ENCODE measurements at places on chromosomes 1 and 21. TPM values are rescaled to one million over a fixed set of nuclear protein-coding genes. Genes with fewer than 3 reads are reported as not detected.

RAB3B gene
- total RNA-seq = 3.7 TPM

PTGS2 gene
- 3.5 TPM for total RNA-seq

SLC2A5 gene
- 23.5 TPM for total RNA-seq

ASPM gene
- 6.1 TPM for total RNA-seq

CD1D gene
- 0.23 TPM for total RNA-seq

BARHL2 gene
- total RNA-seq = not detected

CASQ2 gene
- total RNA-seq = not detected

OSBPL9 gene
- total RNA-seq = 102 TPM

VASH2 gene
- total RNA-seq = 0.30 TPM

C1orf185 gene
- not detected for total RNA-seq

NMNAT1 gene
- total RNA-seq = 12.3 TPM

MCOLN3 gene
- under 0.01 TPM for total RNA-seq

MYCL gene
- 3.8 TPM for total RNA-seq

CBR1 gene
- 134 TPM for total RNA-seq

GPR3 gene
- total RNA-seq = 0.30 TPM

IVL gene
- total RNA-seq = not detected

COL6A2 gene
- 474 TPM for total RNA-seq

ESPN gene
- not detected for total RNA-seq

OR2L2 gene
- not detected for total RNA-seq

SIK1 gene
- total RNA-seq = 0.12 TPM

RHD gene
- total RNA-seq = not detected

IGFN1 gene
- not detected for total RNA-seq

Measured in smooth muscle cell of the coronary artery (primary cell).